ENCODE measurements at places on chromosomes 5 and 9.

DNA sequence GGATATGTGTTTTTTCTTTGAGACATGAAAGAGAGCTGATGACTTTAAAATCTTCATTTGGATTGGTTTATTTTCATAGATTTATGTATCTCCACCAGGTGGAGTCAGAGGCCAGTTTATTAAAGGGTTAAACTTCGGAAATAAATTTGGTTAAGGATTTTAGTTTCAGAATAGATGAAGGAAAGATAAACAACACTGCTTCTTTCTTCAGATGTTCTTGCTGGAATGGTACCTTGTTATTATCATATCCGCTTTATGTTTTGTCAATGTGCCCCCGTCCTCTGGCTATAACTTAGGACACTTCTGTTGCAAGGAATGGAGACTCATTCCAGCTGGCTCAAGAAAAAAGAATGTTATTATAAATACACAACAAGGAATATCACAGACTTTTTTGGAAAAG lies 81.2 kb downstream of the ALDH1A1 start:
- no peak for DNase-seq

GRCh38 chr9:84598921-84599636 lies 70.5 kb upstream of the NTRK2 start:
- DNase-seq = no peak

- no peak for DNase-seq
Observed at GRCh38 chr9:6243746-6244145, 28.1 kb downstream of the IL33 start.

GRCh38 chr5:106312360-106312759 lies 1358.4 kb downstream of the EFNA5 start:
- no peak for DNase-seq

DNA sequence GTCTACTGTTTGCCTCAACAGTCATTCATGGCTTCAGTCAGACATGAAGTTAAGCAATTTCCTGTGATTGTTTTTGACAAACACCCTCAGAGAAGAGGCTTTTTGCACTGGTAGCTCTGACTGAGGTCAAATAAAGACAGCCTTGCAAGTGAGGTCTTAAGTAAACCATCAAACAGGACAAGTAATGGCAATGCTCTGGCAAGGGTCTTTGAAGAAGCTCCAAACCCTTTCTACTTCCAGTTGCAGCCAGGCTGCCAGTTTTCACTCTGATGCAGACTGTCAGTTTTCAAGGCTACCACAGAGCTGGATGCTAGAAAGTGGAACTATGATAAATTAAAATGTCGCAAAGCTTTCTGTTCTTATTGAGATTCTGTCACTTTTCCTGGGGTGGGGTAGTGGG lies 421.5 kb upstream of the PTGER4 start:
- no peak for DNase-seq

- no peak for DNase-seq
Observed at GRCh38 chr5:56142614-56143372, 90.3 kb downstream of the ANKRD55 start.

- no peak for DNase-seq
Observed at GRCh38 chr5:74655206-74655605, 14.7 kb upstream of the ENC1 start.

GRCh38 chr5:81044868-81045267 lies 84.7 kb downstream of the RASGRF2 start:
- DNase-seq = no peak

GRCh38 chr5:111271885-111272284 lies 47.7 kb downstream of the CAMK4 start:
- no peak for DNase-seq

GRCh38 chr5:68528821-68529273 lies 313.3 kb downstream of the PIK3R1 start:
- no peak for DNase-seq

GRCh38 chr9:108270561-108270960 lies 585.2 kb downstream of the ACTL7B start:
- no peak for DNase-seq

DNA sequence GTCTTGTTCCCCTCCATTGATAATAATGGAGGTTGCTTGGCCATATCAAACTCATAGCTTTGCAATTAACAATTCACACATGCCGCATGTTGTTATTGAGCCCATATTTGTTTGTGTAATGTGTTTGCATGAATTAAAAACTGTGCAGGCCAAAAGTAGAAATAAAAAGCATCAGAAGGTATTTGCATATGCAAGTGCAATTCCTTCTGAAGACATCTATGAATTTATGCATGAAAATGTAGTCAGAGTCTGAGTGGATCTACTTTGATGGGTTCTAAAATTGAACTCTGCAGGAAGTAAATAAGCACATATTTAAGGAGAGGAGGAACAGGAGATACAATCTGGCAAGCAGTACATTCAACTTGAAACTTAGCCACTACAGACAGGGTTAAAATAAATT lies 1004.6 kb upstream of the WWC1 start:
- no peak for DNase-seq

- DNase-seq = no peak
Observed at GRCh38 chr5:90119531-90119971, 290.0 kb downstream of the CETN3 start.

DNA sequence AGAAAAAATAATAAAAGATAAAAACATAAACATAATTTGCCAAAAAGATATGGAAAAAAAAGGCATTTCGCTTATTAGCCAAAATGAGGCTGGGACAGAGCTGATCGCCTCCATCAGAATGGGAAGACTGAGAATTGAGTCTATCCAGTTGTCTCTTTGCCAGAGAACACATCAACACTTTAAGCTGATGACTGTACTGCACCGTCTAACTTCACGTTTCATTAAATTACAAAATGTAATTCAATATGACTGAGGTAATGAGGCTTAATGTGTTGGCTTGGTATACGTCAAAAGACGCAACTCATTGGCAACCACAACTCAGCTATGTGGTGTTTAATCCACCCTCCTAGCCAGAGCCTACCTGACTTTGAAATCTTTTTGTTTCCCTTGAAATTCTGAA lies 462.7 kb upstream of the CD180 start:
- no peak for DNase-seq

DNA sequence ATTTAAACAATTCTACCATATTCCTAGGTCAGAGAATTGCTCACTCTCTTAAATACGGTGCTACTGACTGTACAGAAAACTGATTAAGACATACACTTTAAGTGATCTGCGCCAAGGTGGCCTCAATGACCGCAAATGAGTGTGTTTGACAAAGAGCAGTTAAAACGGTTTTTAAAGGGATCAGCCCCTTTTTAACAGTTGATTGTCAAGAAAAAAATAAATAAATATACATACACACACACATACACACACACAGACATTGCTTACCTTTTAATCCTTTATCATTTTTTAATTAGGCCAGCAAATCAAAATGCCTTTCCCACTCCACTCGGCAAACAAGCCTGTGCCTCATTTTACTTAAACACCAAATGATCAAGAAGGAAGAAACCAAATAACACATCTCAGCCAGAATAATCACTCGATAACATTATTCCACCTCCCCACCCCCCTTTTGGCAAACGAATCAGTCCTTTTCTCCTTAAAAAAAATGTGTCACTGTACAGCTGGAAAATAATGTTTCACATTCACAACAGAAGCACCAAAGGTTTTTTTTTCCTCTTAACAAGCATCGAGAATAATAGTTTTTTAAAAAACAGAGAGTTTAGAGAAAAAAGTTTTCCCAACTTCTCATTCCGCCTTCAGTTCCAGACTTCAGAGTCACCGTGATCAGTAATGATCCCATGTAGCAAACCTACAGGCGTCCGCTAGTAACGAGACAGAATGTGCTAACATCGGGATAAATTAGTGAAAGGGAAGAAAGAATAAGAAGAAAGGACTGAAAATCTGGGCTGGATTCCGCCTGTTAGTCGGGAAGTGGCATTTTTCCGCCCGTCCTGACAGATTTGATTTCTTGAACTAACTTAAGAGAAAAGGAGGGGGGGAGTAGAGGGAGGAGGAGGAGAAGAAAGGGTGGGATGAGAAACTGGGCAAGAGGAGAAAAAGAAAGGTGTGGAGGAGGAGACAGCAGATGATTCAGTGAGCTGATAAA lies at the start of gene ZNF608:
Gene ZNF608, minus strand, starts transcription at position 712 of the 988 bp plus-strand sequence. CDS start 1,650 bp downstream, outside the sequence.
- DNase-seq = no peak

- DNase-seq = no peak
Observed at GRCh38 chr5:15117688-15118087, 246.1 kb upstream of the ANKH start.

GRCh38 chr9:81118416-81118815 lies 570.9 kb downstream of the TLE1 start:
- no peak for DNase-seq

GRCh38 chr5:36669015-36669651 lies 62.7 kb downstream of the SLC1A3 start:
- no peak for DNase-seq

GRCh38 chr5:159638954-159639559 lies 277.2 kb upstream of the ADRA1B start:
- no peak for DNase-seq

DNA sequence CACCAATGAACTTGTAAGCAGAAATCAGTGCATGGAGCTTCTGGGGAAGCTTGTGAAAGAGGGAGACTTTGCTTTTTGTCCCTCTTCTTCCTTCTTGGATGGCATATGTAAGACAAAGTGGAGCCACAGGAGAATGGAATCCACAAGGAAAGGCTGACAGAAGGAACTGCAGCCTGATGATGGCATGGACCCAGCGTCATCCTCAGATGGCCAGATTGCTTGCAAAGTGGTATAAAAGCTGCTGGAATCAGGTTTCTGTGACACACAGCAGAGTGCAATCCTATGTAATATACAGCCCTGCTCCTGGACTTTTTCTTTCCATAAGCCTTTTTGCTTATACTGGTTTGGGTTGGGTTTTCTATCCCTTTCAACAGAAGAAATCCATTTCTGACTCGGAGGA lies 31.4 kb upstream of the SPARC start:
- no peak for DNase-seq

- DNase-seq = no peak
Observed at GRCh38 chr9:98790134-98790841, 6.1 kb downstream of the ANKS6 start.

DNA sequence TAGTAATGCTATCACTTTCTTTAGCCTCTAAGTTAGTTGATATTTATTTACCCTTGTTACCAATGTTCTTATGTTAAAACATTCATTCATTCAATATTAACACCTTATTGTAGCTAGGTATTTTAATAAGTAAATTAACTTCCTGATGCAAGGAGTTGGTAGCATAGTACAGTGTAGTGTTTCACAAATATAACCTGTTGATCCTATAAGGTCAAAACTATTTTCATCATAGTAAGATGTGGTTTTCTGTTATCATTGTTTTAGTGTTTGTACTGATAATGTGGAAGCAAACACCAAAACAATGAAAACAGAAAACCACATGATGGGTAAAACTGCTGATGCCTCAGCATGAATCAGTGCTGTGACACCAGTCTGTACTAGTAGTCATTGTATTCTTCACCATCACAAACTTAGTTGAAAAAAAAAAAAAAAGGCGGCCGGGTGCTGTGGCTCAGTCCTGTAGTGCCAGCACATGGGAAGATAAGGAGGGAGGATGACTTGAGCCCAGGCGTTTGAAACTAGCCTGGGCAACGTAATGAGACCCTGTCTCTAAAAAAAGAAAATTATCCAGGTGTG lies 36.5 kb downstream of the ZCCHC7 start:
- DNase-seq = no peak

DNA sequence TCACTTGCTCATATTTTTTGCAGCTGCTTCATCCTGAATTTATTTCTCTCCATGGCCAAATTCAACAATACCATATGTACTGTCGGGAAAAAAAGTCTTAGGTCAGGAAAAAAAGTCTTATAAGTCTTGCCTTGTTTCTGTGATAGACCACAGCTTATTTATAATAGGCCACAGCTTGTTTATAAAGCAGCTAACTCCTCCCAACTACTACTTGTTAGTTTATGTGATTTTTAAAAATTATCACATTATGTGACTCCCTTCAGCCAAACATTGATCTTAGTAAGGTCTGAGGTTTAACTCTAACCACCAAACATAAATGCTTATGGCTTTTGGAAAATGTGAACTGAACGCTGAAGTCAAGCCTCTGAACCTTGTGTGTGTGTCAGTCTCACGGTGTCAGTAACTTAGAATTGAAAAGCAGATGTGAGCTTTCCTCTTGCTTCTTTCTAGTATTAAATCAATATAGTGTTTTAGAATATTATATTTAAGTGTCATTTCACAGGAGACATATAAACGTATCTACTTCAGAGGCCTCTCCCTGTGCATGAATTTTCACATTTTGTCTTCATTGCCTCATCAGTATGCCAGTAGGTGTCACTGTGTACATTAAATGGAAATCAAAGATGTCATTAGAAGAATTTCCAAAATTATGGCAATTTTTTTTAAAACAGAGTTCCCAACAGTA lies 51.3 kb downstream of the SNX24 start:
- no peak for DNase-seq

DNA sequence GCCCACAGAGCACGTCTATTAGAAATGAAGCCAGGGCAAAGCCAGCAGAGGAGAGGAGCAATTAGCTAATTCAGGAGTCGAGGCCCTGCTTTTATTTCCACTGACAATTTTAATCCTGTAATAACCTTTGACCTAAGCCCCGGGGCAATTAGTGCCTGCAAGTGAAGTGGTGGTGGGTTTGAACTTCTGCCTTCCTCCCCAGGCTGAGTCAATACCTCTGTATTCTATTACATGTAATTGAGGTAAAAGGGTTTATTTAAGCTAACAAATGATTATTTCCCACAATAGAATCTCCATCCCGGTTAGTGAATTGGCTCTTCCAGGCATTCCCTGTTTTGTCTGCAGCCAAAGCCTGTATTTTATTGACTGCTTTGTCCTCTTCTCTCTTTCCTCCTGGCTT lies 49.9 kb downstream of the FGF18 start:
- no peak for DNase-seq

DNA sequence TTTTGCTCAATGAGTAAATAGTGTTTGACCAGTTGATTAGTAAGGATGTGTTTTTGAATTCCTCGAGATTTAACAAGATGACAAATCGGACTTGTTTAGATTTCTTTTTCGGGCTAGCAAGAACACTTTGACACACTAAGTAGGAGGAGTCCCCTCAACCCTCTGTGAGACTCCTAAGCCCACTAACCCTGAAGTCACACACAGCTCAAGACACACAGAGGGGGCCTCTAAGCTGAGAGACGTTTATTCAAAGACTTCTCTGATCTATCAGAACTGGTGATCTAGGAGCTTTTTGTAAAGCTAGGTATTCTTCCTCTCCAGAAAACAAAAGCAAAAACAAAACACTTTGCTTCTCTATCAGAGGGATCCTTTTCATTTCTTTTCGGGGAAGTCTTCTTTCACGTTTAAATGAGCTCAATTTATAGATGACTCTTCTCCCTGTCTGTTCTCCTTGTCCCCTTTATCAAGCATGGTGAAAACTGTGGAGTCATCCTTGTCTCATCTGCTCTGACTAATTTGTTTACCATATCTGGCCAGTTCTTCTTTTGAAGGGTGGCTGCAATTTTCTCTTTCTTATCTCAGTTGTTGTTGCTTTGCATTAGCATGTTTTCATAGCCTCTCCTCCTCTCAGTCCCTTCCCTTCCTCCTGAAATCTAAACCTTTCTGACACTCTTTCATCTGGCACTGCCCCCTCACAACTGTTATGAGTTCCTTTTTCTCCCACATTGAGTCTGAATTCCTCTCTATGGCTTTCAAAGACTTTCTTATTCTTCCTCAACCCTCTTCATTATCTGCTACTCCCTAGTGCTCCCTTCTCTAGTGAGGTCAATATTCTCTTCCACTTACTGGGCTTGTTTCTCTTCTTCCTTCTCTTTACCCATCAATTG lies 68.5 kb upstream of the RAI14 start:
- DNase-seq = no peak

- DNase-seq = no peak
Observed at GRCh38 chr9:107378006-107378405, 94.9 kb downstream of the RAD23B start.
